ENCODE measurements at places on chromosomes 6 and 20. TPM values are rescaled to one million over a fixed set of nuclear protein-coding genes. Genes with fewer than 3 reads are reported as not detected.

Gene GRIK2
- total RNA-seq: not detected

Gene TREML2
- total RNA-seq: not detected

Gene DDO
- total RNA-seq: not detected

Gene PRICKLE4
- 2.2 TPM for total RNA-seq

Gene THBS2
- not detected for total RNA-seq

Gene CDC25B
- 76.5 TPM for total RNA-seq

Gene VIP
- 1.2 TPM for total RNA-seq

Gene SLC29A1
- 219 TPM for total RNA-seq

Gene PRR18
- not detected for total RNA-seq

Gene HLA-DQA1
- not detected for total RNA-seq

Gene ESR1
- total RNA-seq: not detected

Gene ZNF831
- total RNA-seq: not detected

Gene UBD
- 0.31 TPM for total RNA-seq

Gene MAK
- not detected for total RNA-seq

Gene MAS1
- total RNA-seq: not detected

Gene CCDC170
- 0.53 TPM for total RNA-seq

Gene TGM3
- total RNA-seq: not detected

Gene TCF21
- not detected for total RNA-seq

Gene MC3R
- not detected for total RNA-seq

Gene MUC21
- total RNA-seq: not detected

Gene PHACTR1
- total RNA-seq: 23.2 TPM

Gene SPEF1
- total RNA-seq: 0.44 TPM

Gene EFCAB8
- total RNA-seq: 0.60 TPM
